ENCODE measurements at places on chromosomes 6 and 20.

- DNase-seq = no peak
Observed at GRCh38 chr6:143882401-143882930, 18.2 kb downstream of the ZC2HC1B start.

- no peak for DNase-seq
Observed at GRCh38 chr6:117165911-117166499, 99.4 kb upstream of the VGLL2 start.

DNA sequence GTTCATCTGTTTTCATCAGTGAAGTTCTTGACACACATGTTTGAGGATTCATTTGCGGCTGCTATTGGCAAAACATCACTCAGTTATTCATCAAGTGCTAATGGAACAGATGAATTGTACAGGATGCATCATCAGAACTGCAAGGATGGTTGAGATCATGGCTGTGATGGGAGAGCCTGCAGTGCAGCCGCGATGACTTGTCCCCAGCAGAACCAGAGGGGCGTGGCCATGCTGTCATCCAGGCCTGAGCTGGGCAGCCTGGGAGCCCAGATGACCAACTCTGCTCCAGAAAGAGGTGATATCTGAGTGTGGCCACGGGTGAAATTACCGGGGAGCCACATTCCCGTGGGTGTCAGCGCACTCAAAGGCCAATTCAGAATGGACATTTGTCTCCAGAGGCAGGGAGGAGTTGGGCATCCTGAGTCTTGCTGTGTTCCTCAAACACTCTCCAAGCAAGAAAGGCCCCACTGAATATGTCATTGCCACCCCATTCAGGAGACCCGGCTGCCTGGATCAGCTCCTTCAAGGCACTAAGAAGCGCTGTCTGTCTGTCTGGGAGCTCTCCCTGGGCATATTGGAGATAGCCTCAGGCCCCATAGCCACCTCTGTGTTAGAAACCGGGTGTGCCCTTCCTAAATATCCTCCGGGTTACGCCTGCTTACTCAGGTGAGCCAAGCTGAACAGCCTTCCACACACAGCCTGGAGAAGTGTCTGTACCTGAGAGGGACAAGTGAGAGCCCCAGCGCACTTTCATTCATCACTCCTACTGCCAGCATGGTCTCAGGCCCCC is 66.7 kb downstream of the SYNDIG1 start:
- DNase-seq = no peak

- no peak for DNase-seq
Observed at GRCh38 chr6:79173378-79173777, 61.1 kb downstream of the HMGN3 start.

- no peak for DNase-seq
Observed at GRCh38 chr6:117506907-117507306, 24.4 kb downstream of the DCBLD1 start.

- DNase-seq = no peak
Observed at GRCh38 chr6:128062882-128063603, 162.2 kb upstream of the THEMIS start.

GRCh38 chr6:41228096-41228495 is at the start of gene TREML4:
Gene TREML4, plus strand, starts transcription at chr6:41228349. Its CDS starts 79 bp downstream, at chr6:41228428.
- no peak for DNase-seq

DNA sequence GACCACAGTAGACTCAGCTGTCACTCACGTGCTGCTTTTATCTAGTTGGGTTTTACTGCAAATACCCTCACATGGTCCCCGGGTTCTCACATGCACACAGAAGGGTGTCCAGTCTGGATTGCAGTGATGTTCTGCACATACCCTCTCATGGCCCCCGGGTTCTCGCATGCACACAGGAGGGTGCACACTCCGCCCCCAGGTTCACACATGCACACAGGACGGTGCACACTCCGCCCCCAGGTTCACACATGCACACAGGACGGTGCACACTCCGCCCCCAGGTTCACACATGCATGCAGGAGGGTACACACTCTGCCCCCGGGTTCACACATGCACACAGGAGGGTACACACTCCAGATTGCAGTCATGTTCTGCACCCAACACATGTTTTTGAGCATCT is 224.3 kb downstream of the ERMARD start:
- no peak for DNase-seq

DNA sequence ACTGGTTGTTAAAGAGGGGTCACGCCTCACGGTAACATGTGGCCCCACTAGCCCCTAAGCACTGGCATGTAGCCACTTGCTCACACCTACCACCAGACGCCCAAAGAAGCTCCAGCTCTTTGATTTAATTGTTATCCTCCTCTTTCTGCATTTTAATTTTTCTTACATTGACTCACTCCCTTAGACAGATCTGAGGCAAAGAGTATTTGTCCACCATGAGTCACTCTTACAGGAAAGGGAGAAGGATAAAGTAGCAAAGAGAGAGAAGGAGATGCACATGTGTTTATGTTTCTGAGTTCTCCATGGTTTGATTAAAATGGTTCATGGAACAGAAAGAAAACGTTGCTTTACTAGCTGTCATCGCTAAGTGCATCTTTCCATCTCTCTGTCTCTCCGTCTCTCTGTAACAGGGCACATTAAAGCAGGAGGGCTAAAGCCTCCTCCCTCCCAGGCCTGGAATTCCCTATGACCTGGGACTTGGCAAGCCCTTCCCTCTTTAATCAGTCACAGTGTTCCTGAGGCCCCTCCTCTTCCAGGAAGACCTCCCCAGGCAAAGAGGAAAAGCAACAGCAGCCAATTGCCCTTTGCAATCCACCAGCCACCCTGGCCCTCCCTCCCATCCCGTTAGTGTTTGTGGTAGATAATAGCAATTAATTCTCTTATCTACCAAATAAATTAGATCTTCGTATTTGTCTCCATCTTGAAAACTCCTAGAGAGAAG is 112.8 kb upstream of the TSHZ2 start:
- DNase-seq = no peak

DNA sequence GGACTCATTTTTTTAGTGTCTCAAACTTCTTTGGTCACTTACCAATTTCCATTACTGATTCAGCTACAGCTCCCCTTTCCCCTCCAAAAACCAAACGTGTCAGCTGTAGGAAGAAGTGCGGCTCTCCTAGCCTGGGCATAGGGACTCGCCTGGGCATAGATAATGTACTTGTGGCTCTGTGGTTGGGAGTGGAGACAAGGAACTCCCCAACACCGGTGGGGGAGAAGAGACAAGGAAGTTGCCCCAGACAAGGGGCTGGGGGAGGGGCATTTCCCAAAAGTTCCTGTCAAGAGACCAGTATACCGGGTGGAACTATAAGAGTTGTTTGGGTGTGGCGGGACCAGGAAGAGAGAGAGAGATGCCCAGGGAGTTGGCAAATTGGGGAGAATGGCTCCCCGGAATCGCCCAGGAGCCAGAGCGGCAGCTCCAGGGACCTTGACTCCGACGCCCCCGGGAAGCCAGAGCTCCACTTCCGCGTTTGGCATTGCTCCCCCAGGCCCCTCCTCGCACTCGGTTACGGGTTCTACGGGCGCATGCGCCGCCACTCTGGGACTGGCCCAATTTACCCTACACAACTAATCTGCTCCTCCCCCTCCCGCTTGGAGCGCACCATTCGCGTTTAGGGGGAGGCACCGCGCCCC is 871 bp upstream of the ZFAND3 start:
- DNase-seq = peak; percentile 98

- no peak for DNase-seq
Observed at GRCh38 chr6:18985061-18985460, 597.9 kb downstream of the RNF144B start.

DNA sequence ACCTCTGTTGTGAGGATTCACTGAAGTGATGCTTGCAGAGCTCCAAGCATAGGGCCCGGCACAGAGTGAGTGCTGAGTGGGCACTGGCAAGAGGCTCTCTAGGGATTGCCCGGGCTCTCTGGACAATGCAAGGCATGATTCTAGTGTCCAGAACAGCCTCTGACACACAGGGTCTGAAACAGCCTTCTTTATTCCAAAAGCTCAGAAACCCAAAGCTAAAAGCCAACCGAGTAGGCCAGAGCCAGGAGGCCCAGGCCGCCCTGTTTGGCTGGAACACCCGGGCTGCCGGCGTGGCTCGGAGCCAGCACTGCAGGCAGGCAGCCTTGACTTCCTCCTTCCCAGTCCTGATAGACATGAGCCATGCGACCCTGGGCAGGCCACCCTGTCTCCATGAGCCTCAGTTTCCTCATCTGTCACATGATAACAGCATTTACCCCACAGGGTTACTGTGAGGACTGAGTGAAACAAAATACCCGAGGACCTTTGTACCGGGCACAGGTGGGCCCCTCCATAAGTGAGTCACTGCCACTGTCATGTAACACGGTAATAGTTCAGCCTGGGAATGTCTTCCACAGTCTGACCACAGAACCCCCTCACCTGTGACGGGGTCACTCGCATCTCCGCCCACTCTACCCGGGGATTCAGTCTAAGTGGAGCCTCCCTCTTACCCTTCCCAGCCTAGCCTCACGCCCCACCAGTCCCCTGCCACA is 51.5 kb downstream of the PTPRT start:
- DNase-seq = no peak

DNA sequence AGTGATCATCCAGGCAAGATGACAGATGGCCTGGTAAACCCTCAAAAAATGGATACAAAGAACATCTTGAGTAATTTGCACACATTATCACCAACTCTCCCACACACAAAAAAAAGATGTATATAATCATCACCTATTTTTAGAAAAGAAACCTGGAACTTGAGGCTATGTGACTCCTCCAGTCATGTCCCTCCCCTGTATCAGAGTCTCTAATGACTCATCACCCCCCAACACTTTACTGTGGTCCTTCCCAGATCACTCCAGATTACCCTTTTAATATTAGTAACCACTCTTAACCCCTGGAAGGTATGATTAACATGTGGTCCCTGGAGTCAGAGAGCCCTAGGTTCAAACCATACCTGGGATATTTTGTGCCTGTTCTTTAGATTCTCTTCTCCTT is 144.8 kb downstream of the ZNF217 start:
- DNase-seq = no peak

DNA sequence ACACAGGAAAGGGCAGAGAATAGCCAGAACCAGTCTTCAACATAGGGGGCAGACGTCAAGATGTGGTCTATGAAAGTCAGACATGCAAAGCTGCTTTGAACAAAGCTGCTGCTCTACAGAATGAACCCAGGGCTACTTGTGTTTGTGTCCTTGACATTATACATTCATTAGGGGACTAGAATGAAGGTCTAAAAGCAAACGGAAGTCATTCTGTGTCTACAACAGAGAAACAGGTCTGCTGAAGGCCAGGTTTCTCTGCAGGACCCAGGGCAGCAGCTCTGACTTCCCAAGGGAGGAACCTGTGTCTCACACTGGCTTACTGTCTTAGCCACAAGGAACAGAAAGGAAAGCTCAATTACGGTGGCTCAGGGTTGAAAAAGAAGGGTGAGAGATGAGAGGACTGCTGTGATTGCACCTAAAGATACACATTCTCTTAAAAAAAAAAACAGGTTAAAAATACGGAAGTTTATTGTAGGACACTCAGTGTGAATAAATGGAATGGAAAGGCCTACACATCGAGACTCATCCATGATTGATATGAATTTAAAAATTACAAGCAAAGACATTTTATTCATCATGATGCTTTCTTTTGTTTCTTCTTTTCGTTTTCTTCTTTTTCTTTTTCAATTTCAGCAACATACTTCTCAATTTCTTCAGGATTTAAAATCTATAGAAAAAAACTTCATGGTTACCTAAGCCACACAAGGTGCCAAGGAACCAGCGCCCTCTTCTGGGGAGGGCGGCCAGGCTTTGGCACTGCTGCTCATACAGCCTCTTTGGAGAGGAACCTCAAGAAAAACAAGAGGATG is 6.7 kb downstream of the PSMA7 start:
- peak; percentile 66 for DNase-seq

- DNase-seq = peak; percentile 89
Observed at GRCh38 chr6:153625089-153625488, 414.0 kb upstream of the OPRM1 start.

- DNase-seq = no peak
Observed at GRCh38 chr20:33177866-33178265, 9.9 kb downstream of the BPIFA2 start.

- no peak for DNase-seq
Observed at GRCh38 chr20:51097351-51098120, 74.6 kb upstream of the KCNG1 start.

DNA sequence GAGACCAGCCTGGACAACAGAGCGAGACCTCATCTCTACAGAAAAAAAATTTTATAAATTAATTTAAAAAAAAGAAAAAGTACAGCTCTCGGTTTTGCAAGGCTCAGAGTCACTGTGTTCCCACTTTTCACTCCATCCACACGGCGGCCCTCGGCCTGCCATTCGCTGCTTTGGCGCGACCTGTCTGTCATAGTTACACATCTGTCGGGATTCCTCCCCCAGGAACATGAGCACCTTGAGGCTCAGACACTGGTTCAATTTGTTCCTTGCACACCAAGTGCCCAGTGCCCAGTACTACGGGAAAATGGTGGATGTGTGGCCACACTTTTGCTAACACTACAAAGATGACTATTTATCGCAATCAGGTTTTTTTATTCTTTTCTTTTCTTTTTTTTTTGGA is 8.4 kb downstream of the CTSZ start:
- DNase-seq = no peak
